ENCODE measurements at places on chromosomes 4 and X.

- no peak for DNase-seq
Observed at GRCh38 chrX:2441466-2441865, 59.3 kb downstream of the DHRSX start.

DNA sequence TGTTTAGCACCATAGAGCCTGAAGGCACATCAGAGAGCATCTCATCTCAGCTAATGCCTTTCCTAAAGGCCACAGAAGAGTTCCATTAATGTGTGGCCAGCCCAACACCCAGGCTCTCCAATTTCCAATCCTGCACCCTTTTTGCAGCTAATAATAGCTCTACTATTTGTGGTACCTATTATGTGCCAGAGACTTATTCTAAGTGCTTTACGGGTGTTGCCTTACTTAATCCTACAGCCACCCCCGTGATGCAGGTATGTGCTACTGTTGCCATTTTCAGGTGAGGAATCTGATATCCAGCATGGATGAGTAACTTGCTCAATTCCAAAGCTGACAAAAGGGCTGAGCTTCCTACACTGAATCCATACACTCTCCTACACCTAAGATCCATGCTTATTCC lies 217.6 kb upstream of the GALNT7 start:
- DNase-seq: no peak

GRCh38 chr4:186266729-186267456 lies 904 bp downstream of the F11 start:
- no peak for DNase-seq

GRCh38 chr4:28557755-28558154 lies 1697.1 kb downstream of the STIM2 start:
- no peak for DNase-seq

All from kidney capillary endothelial cell (primary cell).